DMS79 treated with DMSO at 0.1 percent for 48 hours (cell line): ENCODE measurements at places on chromosomes 2 and 18.

DNA sequence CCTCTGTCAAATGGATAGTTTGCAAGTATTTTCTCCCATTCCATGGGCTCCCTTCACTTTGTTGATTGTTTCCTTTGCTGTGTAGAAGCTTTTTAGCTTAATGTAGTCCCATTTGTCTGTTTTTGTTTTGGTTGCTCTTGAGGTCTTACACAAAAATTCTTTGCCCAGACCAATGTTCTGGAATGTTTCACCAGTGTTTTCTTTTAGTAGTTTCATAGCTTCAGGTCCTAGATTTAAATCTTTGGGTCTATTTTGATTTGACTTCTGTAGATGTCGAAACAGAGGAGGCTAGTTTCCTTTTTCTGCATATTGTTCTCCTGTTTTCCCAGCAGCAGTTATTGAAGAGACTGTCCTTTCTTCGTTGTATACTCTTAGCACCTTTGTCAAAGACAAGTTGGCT, 351.6 kb downstream of the PTPRM start:
- no peak for DNase-seq

- no peak for DNase-seq
Observed at GRCh38 chr2:71066856-71067255, 1.6 kb upstream of the NAGK start.

- no peak for DNase-seq
Observed at GRCh38 chr2:214103276-214104001, 307.4 kb upstream of the VWC2L start.

DNA sequence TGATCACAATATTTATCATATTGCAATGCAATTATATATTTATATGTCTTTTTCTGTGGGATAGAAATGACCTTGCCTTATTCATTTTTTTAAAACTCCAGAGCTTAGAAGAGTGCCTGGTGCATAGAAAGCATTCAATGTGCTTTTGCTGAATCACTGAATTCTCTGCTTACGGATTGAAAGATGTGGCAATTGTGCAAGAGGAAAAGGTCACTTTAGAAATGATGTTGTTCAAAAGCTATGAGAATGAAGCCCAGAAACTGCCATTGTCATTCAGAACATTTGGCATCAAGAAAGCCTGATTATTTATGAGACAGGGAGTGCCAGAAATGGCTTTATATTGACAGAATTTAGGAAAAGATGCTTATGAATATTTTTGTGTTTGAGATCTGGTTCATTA, 678.6 kb upstream of the CDH2 start:
- DNase-seq: no peak
